Activated CD4-positive, alpha-beta T cell treated with anti-CD3 and anti-CD28 coated beads for 1 hour (primary cell): ENCODE measurements at places on chromosomes 4 and X.

DNA sequence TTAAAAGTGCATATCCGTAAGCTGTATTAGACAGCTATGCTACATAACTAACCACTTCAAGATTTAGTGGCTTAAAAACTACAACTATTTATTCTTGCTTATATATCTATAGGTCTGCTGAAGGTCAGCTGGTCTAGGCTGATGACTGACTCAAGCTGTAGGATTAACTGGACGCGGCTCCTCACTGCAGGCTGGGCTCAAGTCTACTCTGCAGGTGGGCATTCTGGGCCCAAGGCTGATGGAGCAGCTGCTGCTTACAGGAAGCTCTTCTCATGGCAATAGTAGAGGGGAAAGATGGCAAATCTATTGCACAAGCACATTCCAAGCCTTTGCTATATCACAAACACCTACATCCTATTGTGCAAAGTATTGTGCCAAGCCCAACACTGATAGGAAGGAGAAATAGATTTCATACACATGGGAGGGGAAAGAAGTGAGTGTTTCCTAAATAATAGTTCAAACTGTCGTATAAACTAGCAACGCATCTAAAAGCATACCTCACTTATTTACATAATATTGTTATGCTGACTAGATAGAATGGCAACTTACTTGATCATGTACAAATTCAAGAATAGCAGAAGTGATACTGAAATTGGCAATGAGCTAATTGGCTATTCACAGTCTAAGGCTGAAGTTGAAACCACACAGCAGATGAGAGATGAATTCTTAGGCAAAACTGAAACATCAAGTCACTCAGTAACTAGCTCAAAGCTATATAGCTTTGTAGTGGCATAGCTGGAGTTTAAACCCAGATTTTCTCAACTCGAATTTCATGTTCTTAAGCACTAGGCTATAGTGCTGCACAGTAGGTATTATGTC, 263.8 kb downstream of the NKX6-1 start:
- no peak for DNase-seq

GRCh38 chr4:134687646-134688628, 486.3 kb upstream of the PABPC4L start:
- no peak for DNase-seq

GRCh38 chrX:4935401-4935800, 1222.0 kb upstream of the PRKX start:
- DNase-seq = no peak

DNA sequence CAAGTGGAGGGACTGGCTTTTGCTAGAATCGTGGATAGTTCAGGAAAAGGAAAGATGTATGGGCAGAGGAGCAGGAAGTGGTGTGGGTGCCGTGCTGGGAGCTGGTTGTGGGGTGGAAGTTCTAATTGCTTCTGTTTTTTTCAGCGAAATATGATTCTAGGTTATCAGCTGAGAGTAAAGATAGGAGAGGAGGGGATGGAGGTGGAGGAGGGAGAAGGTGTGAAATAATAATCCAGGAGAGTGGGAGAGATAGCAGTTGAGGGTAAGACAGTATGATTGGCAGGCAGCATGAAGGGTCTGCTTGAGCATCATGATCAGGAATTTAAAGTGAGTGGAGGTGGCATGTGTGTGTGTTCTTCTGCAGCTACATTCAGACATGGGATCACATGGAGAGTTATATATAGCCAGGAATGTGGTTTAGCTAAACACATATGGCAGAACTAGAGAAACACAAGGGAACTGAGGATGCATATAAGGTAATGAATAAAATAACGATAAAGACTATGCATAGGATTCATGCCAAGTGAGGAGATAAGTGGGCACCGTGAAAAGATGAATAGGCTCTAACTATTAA, 133.7 kb downstream of the ANK2 start:
- DNase-seq = no peak

DNA sequence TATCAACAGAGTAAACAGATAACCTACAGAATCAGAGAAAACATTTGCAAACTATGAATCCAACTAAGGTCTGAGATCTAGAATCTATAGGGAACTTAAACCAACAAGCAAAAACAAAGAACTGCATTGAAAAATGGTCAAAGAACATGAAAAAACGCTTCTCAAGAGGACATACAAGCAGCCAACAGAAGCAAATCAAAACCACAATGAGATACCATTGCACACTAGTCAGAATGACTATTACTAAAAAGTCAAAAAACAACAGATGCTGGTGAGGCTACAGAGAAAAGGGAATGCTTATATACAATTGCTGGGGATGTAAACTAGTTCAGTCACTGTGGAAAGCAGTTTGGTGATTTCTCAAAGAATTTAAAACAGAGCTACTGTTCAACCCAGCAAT, 255.7 kb downstream of the TMEM47 start:
- DNase-seq = no peak

- no peak for DNase-seq
These were observed 44.0 kb upstream of the ZCCHC13 start for GRCh38 chrX:74259885-74260491.

DNA sequence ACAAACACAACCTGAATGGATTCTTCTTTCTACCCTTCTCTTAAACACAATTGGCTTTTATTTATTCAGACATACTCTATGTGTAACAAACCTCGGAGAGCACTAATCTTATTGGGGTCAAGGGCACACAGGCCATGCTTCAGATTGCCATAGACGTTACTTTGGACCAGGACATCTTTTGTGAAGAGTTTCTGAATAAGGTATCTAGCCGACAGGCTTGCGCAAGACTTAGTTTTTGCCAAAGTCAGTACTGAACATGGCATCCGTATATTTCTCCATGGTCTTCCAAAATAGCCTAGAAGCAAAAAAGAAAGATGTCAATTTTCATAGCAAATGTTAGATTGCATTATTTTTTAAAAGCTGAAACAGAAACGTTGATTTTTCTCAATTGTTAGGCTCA, 49.8 kb downstream of the BEND2 start:
- DNase-seq = no peak

GRCh38 chr4:30904588-30904987, 184.4 kb downstream of the PCDH7 start:
- no peak for DNase-seq

GRCh38 chrX:76796311-76796710, 368.8 kb downstream of the MAGEE1 start:
- no peak for DNase-seq

DNA sequence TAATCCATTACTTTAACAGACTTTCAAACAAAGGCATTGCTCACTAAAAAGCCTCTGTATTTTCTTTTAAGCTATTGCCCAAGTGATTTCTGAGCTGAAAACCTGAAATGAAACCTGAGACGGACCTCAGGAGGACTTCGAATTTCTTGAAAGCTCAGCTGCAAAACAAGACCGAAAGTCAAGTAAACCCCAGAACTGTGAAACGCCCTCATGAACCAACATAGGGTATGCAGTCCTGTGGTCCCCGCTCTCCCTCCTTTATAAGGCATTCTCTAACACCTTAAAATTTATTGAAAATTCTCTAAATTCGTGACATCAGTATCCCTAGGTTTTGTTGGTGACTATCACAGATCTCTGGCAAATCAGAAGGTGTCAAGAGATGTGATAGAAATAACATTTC, 91.8 kb downstream of the SHISA3 start:
- no peak for DNase-seq

DNA sequence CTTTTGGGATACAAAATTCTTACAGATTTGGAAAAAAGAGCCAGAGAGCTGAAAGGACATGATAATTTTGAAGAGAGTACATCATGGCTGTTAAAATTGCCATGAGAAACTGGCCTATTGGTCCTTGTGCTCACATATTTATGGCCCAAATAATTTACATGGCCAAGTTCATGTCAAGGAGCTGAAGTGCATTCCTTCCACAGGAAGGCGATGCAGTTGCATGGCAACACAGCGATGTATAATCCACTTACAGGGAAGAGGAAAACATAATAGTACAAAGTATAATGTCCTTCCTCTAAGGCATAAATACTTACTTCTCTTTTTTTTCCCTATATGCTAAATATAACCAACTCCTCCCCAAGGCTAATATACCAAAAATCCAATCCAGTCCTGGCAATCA, 914.5 kb upstream of the AGA start:
- DNase-seq = no peak

DNA sequence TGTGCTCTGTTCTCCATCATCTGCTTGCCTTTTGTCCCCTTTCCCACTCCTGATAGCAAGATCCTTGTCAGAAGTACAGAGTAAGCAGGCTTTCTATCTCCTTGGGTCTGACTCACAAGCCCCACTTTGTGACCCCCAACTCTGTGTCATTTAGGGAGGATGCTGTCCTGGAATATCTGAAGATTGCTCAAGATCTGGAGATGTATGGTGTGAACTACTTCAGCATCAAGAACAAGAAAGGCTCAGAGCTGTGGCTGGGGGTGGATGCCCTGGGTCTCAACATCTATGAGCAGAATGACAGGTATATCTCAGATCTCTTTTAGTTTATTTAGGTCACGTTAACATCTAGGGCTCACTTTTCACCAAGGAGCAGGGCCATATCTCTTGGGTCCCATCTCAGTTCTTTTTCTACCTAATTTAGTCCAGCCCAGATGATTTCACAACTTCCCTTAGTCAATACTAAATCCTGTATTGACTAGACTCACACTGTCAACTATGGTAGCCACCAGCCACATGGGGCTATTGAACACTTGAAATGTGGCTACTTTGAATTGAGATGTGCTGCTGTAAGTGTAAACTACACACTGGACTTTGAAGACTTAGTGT, 64.3 kb downstream of the MSN start:
- DNase-seq = no peak

DNA sequence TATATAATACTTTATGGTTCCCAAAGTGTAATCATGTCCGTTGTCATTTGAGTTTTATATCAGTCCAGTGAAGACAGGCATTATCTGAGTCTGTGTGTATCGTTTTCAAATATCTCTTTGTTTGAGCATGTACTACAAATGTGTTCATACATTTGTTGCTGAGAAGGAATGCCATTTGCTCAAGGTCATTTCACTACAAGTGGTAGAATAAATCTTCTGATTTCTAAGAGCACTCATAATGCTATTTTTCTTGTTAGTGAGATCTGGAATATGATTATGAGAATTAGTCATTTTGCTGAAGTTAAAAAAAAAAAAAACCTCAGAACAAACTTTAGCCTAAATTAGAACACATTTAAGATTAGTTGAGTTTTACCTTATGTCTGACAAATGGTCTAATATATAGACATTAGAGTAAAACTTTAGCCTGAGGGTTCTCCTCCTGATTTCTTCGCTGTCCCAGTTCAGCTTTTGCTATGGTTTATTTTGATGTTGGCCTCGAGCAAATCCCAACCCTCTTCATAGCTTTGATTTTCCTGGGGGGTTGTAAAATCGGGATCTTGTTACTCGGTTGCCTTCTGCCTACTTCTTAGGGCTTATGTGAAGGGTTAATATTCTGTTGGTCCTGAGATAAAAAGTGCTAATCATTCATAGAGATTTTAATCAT, 87.1 kb downstream of the TMEM131L start:
- no peak for DNase-seq
